ENCODE measurements at places on chromosomes 12 and 14.

DNA sequence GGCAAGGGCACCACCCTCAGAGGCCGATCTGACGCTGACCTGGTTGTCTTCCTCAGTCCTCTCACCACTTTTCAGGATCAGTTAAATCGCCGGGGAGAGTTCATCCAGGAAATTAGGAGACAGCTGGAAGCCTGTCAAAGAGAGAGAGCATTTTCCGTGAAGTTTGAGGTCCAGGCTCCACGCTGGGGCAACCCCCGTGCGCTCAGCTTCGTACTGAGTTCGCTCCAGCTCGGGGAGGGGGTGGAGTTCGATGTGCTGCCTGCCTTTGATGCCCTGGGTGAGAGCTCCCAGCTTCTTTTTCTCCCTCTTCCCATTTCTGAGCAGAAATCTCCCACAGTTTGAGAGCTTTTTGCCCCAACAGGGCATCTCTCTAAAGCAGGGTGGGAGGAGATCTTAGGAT lies 1.8 kb downstream of the OAS1 start:
- no peak for DNase-seq

GRCh38 chr14:90616881-90617280 lies 199.3 kb downstream of the TTC7B start:
- no peak for DNase-seq

DNA sequence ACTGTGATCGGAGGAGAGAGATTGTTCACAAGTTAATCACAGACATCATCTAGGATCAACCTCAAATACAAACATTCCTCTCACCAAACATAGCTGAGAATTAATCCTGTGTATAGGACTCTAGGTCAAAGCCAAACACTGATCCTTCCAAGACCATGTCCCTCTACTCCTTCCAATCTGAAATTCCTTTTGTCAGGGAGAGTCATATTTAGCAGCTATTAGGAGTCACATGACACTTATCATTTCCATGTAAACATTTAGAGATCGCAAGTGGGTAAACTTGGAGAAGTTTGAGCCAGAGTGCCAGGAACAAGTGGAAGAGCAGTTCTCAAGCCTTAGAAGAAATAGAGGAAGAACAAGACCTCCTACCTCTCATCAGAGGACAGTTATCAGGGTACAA lies 13.5 kb downstream of the OR2AP1 start:
- DNase-seq = no peak

DNA sequence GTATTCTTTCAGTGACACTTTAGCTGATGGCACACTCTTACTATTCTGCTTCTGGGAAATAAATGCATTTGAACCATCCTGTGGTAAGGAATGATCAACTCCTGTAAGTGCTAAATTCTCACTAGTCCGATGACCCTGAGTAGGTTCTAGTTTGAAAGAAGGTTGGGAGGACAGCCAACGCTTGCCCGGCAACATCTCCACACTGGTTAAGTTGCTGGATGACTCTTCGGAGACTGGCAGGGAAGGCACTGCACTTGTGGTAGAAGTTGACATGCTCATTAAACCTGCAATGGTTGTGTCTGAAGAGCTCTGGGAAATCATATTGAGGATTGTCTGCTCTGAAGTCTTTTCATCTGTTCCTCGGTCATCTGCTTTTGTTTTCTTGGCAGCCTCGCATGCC lies 12.0 kb upstream of the KANSL2 start:
- no peak for DNase-seq

DNA sequence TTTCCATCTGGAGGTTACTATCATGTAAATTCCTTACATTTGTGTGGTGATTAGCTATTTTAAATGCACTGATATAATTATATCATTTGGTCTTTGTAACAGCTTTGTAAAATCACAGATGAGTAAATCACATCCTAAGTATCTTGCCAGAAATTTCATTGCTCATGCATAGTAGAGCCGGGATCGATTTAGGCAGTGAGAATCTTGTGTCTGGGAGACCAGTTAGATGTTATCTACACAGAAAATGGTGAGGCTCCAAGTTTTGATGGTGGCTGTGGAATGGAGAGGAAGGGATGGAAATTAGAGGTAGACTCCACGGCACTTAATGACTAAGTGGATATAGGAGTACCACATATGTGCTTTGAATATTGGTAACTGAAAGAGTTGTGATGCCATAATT lies 156.3 kb downstream of the MSRB3 start:
- DNase-seq = no peak

GRCh38 chr14:52244997-52245396 lies 22.5 kb upstream of the PTGDR start:
- DNase-seq = no peak

- DNase-seq = no peak
Observed at GRCh38 chr14:102840771-102841528, 63.7 kb downstream of the TRAF3 start.

DNA sequence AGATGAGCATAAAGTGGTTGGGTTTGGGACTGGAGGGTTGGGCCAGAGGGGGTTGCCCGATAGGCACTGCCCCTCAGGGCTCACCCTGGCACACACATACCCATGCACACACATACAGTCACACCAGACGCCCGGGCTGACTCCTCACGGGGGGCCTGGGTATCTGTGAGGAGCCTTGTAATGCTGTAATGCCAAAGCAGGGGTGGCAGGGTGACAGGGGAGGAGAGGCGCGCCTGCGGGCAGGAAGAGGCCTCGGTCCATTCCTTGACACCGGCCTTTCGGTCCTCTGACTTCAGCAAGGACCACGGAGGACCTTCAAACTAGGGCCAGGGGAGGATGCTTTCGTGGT lies 375 bp downstream of the FAIM2 start:
- DNase-seq = no peak

- DNase-seq = no peak
Observed at GRCh38 chr12:72313806-72314205, 41.6 kb downstream of the TRHDE start.

GRCh38 chr12:132178801-132179401 lies 34.6 kb downstream of the NOC4L start:
- DNase-seq = no peak

GRCh38 chr14:69303086-69303485 lies 43.1 kb downstream of the GALNT16 start:
- DNase-seq = no peak

DNA sequence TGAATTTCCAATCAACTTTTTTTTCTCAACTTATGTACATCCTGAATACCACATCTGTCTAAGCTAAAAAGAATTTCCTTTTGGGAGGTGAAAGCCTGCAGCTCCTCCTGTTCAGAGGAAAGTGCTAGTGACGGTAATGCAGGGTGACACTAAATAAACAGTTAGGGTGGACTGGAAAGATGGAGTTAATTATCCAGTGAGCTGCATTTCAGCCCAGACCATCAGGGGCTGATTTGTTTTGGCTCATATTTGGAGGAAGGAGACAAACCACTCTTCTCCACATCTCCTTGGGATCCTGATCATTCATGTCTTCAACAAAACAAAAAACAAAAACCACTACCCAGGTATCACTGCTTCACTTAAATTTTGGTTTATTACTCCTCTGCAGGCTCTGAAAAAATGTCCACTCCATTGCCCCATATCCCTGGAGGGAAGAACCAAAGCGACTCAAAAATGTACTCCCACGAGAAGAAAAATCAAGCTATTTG lies 5.1 kb upstream of the SIX1 start:
- DNase-seq = no peak

DNA sequence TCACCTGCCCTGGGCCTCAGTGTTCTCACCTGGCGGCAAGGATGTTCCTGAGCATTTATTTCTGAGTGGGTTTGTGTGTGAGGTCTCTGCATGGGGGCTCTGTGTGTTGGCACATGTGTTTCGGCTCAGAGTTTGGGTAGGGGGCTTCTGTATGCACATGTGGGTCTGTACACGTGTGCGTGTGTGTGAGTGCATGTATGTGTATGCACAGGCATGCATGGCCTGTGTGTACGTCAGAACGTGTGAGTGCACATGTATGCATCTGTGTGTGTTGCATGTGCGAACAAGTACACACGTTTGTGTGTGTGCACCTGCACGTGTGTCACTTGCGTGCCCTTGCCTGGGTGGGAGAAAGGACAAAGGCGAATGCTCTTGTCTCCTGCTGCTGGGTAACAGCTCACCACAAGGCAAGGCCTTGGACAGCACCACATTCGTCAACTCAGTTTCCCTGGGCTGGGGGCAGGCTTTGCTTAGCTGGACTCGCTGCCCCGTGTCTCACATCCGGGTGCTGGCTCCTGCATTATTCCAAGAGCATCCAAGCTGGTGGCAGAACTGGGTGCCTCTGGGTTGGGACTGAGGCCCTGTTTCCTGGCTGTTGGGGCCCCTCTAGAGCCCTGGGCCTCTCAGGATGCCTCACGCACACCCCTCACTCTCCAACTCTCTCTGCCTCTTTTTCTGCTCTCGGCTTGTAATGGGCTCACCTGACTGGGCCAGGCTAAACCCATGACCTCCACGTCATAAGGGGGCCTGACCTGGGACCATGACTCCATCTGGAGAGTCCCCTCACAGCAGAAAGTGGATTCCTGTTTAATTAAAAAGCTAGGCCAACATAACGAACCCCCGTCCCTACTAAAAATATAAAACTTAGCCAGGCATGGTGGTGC lies 153.6 kb upstream of the C14orf180 start:
- no peak for DNase-seq

DNA sequence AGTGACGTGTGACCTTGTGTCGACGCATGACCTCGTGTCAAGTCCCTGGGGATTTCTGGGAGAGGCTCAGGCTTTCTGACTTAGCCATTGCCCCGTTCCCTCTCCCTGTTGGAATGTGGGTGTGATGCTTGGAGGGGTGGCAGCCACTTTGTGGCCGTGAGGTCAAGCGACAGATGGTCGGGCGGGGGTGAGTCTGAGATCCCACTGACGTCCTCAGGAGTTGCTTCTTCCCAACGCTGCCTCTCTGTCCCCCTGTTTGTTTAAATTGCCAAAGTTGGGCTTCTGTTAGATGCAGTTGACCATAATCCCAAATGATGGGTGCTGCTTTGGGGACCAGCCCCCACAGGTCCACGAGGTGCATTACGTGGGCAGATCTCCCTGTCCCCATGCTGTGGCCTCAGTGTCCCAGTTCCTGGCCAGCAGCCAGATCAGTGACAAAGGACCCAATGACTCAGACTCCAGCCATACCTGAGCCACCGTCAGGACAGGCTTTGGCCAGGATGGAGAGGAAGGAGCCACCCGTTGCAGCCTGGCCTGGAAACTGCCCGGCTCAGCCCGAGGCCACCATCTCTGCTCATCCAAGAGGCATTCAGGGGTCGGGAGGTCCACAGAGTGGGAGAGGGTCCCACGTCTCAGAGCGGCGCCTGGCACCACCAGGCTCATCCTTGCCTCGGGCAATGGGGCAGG lies 34.4 kb upstream of the GALNT9 start:
- DNase-seq = no peak

DNA sequence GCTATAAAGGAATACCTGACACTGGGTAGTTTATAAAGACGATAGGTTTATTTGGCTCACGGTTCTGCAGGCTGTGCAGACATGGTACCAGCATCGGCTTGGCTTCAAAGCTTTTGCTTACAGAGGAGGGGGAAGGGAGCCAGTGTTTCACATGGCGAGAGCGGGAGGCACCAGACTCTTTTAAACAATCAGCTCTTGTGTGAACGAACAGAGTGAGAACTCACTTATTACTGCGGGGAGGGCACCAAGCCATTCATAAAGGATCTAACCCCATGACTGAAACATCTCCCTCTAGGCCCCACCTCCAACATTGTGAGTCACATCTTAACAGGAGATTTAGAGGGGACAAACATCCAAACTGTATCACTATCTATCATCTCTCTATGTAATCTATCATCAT lies 227.4 kb downstream of the TMEM132D start:
- no peak for DNase-seq

DNA sequence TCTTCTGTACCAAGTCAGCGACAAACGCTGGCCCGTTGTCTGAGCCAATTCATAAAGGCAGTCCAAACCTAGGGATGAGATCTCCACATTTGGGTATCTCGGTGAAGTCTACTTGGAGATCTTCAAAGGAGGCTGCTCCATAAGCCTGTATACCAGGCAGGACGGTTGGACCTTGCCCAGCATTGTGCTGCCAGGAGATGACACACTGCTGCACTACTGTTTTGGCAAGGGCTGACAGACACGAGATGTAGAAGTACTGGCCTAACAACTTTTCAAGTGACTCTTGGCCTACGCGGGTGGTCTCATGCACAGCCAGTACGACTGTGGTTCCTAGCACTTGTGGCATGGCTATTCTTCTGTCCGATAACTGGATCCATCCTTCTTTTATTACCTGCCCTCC lies 135.3 kb downstream of the SLC38A6 start:
- no peak for DNase-seq

- no peak for DNase-seq
Observed at GRCh38 chr12:117347588-117347987, 13.8 kb downstream of the NOS1 start.

GRCh38 chr12:117365049-117365616 lies 3.7 kb upstream of the NOS1 start:
- DNase-seq = no peak

GRCh38 chr12:2562400-2562799 lies 232.4 kb upstream of the FKBP4 start:
- no peak for DNase-seq
